ENCODE measurements at places on chromosomes 16 and 17. TPM values are rescaled to one million over a fixed set of nuclear protein-coding genes. Genes with fewer than 3 reads are reported as not detected.
A peak's percentile ranks its signal among the peaks of the same experiment; 100 is the strongest.

- no peak for DNase-seq
Observed at GRCh38 chr17:65243838-65244625, 106.9 kb downstream of the RGS9 start.

DNA sequence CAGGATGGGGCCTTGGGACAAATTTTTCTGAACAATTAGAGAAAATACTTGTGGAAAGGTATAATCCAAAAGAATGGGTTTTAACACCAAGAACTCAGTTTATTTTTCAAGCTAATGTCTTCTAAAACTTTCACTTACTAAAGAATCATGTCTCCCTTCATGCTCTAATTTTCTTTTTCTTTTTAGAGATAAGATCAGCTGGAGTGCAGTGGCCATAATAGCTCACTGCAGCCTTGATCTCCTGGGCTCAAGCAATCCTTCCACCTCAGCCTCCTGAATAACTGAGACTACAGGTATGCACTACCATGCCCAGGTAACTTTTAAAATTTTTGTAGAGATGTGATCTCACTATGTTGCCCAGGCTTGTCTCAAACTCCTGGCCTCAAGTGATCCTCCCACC lies 5.5 kb downstream of the OR4D1 start:
- no peak for DNase-seq

- DNase-seq, result no peak
Observed at GRCh38 chr17:62572888-62573401, 54.5 kb upstream of the MRC2 start.

DNA sequence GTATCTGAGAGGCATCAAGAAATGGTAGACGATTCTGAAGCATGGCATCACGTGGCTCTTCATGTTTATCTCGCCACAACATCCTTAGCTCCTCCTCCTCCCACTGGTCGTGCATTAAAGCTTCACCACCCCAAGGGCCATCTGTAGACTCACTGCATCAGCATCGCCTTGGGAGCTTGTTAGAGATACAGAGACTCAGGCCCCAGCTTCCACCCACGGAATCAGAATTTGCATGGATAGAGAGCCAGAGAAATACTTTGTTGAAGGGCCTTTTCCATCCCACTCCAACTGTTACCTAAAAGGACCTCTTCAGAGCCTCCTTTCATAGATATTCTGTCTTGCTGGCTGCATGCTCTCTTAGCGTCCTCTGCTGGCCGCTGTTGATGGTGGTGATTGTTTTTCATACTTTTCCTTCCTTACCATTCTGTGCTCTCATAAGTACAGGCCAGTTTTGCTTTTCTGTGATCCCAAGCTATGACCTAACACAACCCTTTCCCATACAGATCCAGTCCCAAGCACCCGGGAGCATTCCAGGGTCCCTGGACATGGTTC lies 1049.4 kb upstream of the EEF2KMT start:
- DNase-seq, result no peak

DNA sequence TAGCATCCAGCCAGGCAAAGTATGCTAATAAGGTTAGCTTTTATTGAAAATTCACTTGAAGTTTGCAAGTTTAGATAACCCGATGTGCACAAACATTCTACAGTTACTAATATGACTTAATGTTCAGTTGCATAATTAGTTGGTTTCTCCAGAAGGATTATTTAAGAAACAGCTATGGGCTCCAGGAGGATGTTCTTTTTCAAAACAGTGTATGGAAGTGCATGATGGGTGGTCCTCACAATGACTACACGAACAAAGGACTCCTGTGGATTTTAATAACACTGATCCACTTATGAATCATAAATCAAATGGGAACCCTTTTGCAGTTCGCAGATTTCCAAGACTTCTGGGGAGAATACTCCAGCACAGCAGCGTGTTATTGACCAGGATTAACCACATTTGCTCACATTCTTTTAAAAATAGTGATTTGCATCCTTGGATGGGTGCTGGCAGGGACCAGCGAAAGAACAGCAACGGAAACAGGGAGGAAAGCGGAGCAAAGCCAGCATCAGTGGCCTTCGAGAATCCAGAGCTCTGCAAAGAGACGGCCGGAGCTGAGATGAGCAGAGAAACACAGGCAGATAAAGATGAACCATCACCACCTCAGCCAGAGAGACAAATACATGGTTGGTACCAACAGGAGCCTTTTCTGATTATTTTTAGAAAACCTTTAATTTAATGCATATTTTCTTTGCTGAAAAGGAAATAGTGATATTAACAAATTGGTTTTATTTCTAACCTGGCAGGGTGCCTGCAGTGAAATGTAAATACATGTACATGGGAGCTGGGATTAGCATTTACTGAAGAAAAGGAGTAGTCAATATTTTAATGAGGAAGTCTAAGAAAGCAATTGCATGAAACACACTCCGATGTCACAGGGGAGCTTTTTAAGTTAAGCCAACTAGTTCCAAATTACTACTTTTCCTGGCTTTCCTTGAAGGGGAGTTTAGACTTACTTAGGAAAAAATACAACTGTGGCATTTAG lies 623.2 kb upstream of the ZFHX3 start:
- no peak for DNase-seq

DNA sequence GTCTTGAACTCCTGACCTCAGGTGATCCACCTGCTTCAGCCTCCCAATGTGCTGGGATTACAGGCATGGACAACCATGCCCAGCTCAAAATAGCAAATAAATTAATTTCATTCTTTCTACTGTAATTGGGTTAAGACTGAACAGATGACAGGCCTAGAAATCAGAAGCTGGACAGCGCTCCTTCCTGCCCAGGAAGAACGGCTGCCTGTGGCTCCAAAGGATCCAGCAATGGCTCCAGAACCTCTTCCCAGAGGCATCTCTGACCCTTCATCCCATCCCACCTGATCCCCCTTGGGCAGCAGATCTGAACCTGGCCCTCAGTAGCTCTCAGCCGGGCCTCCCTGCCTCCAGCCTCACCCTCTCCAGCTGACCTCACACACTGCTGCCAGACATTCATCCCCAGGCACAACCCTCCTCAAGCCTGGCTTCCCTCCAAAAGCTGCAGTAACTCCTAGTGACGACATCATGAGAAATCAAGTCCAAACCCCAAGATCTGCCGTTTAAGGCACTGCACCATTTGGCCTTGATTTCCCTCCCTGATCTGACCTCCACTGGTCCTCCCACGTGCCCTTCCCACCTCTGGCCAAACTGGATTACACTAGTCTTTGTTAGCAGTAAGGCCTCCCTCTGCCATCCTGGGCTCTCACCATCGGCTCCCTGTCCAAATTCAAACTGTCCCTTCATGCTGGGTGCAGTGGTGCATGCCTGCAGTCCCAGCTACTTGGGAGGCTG lies 3.1 kb upstream of the MIF4GD start:
- no peak for DNase-seq

DNA sequence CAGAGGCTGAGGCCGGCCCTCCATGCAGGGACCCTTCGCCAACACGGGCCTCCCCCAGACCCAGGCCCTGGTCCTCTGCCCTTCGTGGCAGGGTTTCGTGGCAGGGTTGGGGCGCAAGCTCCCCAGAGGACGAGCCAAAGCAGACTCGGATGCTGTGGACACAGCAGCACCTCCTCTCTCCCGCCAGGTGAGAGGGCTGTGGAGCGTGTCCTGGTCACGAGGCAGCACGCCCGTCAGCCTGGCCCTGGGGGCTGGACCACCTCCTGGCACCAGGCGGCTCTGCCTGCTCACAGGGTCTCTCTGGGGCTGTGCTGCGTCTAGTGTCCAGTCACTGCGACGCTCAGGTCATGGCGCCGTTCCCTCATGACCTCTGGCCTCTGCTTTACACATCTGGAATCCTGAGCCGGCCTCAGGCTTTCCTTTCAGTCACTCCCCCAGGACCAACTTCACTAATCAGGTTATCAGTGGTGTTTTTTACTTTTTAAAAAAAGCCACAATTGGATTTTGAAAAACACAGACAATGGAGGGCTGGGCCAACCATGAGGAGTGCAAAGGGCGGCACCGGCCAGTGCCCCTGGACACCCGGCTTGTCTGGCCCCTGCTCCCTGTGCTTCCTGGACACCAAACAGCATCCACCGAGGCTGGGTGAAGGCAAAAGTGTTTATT lies 5.4 kb downstream of the NDUFAF8 start:
- DNase-seq, result no peak

DNA sequence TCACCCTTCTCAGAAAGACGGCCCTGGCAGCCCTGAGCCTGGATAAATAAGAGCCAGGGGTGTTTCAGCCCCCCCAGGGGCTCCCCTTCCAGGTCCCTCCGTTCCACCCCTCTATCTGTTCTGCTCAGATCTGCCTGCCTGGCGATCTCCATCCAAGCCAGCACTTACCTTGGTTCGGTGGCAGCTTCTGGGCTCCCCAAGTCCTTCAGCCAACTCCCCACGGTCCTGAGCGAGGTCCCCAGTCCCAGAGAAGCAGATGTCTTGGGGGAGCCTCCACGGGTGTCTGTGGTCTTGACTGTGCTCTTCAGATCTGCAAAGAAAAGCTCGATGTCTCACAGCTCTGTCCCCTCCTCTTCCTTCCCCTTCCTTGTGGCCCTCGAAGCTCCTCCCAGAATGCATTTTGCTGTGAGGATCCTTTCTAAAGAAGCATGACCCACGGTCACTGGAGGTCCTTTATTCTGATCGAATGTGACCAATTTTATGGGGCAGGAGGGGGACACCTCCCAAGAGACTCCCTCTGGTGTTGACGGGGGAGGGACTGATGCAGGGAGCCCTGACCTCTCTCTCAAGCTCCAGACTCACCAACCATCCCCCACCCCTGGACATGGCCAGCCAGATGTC lies at the start of gene PIK3R6:
PIK3R6 (minus strand) TSS at position 314 of the 621 bp plus-strand sequence. CDS start 17,880 bp downstream, outside the sequence.
- DNase-seq, result no peak

- DNase-seq, result no peak
Observed at GRCh38 chr17:48546137-48546923, 1.4 kb upstream of the HOXB2 start.

DNA sequence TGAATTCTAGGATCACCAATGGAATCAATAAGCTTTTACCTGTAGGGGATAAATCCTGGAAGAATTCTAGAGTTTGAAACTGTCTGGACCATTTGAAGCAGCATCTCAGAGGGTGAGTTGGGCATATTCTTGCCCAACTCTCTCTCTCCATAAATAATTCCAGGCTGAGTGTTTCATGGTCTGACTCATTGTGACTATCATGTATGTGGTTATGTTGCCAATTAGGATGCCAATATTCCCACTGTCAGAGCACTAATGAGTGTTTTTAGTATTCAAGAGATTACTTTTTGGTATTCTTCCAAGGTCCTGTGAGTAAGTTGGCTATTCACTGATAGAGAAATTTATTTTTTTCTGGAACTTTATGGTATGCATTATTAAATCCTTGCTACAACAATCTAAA lies 456.9 kb downstream of the TOX3 start:
- DNase-seq, result no peak

- no peak for DNase-seq
Observed at GRCh38 chr17:9274973-9275372, 253.7 kb downstream of the NTN1 start.

- no peak for DNase-seq
Observed at GRCh38 chr17:1931844-1932579, 93.1 kb downstream of the RTN4RL1 start.

GRCh38 chr16:54554581-54554980 lies 268.0 kb upstream of the IRX3 start:
- no peak for DNase-seq

DNA sequence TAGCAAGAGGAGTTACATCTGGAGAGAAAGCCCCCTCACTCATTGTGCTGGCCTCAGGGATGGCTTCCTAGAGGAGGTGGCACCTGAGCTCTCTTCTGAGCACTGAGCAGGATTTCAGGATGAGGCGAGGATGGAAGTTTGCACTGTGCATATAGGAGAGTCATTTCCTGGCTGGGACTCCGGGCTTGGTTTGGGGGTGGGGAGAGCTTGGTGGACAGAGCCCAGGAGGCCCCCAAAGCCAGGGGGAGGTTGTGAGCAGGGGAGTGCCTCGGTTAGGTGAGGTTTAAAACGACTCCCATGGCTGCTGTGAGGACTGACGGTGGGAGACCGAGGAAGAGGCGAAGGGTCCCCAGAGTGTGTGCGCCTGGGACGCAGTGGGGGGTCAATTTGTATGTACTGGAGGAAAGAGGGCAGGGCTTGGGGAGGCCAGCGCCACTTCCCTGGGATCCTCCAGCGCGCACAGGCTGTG lies 1.2 kb downstream of the CAMKK1 start:
- DNase-seq, result no peak

- no peak for DNase-seq
Observed at GRCh38 chr16:1472974-1473373, 1.9 kb downstream of the CLCN7 start.

- DNase-seq, result no peak
Observed at GRCh38 chr17:19651451-19652238, 3.1 kb downstream of the ALDH3A2 start.

DNA sequence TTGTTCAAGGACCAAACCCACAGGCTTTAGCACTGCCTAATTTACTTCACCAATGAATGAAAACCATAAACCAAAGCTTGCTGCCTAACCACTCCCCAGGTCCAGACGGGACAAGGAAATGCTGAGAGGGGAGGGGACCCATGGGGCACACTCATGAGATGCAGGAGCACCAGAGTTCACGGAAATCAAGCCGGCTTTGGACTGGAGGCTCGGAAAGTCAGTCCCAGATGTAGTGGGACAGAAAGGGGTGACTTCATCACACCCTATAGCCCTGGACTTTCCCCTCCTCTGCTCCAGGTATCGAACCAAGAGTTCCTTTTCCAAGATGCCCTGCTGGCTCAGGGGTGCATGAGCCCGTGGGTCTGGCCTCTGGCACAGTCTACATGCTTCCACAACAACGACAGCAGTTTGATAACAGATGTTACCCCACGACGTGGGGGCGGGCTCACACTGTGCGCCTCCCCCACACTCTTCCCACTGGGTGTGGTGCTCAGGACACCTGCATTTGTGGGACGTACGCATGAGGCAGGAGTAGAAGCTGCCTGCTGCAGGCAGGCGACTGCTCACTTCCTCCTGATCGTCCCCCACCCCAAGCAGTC lies 63.2 kb downstream of the AMFR start:
- DNase-seq, result no peak

GRCh38 chr16:66953462-66954096 lies 7.5 kb upstream of the CES3 start:
- DNase-seq, result no peak

GRCh38 chr16:1152651-1153259 lies at the start of gene CACNA1H:
CACNA1H (plus strand) TSS chr16:1153106; CDS start chr16:1153738, 632 bp downstream.
- peak; percentile 19 for DNase-seq

Gene CDR2L
- 1.3 TPM for total RNA-seq

Gene KCNH6
- total RNA-seq, result not detected

Gene KRTAP16-1
- not detected for total RNA-seq

Gene LPCAT2
- total RNA-seq, result 1.5 TPM

Gene CD300E
- total RNA-seq, result not detected

Gene NPTX1
- total RNA-seq, result 24.2 TPM

Gene AOC3
- total RNA-seq, result 3.7 TPM

Gene MPP2
- total RNA-seq, result 1.4 TPM

Gene CPPED1
- 5.4 TPM for total RNA-seq

Gene CCL8
- not detected for total RNA-seq

Gene CES3
- total RNA-seq, result 7.3 TPM

Gene AURKB
- total RNA-seq, result 88.7 TPM
